ENCODE measurements at places on chromosomes 3 and 15.

DNA sequence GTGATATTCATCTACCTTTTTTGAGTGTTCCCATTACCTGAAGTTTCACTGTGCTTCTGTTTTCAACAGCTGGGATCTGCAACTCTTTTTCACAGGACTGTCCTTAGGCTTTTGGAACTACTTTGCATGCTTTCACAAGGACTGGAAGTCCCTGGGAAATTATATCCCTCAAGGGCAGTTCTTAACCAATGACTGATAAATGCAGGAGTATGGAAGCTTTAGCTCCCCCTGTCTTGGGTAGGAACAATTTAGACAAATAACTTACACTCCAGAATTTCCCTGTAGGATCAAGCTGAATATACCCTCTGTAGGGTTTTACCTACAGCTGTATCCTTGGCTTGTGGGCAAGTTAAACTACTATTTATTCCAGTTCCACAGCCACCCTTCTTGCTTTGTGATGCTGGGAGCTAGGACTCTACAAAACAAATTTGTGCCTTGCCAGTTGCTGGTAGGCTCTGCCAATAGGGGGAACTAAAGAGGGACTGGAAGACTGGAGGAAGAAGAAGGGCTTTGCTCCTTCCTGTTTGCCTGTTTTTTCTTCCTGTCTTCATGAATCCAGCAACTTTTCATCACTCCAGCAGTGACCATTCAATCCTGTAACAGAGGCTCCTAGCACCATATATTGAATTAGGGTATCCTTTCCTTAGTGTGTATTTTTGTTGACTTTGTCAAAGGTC, 6.8 kb upstream of the ZNF280D start:
- DNase-seq: no peak

DNA sequence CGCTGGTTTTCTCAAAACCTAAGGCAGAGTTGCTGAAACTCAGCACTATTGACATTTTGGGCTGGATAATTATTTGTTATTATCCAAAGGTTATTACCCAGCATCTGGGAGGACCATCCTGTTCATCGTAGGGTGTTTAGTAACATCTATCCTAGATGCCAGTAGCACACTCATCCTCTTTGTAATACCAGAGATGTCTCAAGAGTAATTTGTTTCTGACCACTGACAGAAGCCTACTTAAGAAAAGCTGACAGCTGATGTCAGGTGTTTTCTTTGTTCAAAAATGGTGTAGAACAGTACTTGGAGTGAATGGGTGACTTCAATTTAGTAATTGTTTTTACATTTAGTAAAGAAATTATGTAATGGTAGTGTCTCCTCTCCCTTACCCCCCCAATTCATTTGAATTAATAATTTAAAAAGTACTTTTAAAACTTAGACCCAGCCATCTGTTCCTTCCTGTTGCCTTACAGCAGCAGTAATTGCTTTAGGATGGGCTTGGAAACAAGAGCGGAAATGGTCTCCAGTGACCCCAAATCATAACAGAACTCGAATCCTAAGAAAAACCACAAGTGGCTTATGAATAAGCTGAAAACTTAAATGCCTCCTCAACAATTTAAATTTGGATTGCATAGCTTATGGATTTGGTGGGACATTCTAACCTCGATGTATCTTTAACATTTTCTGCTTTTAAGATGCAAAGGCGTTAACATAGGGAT, 105.4 kb downstream of the PTPRG start:
- no peak for DNase-seq

DNA sequence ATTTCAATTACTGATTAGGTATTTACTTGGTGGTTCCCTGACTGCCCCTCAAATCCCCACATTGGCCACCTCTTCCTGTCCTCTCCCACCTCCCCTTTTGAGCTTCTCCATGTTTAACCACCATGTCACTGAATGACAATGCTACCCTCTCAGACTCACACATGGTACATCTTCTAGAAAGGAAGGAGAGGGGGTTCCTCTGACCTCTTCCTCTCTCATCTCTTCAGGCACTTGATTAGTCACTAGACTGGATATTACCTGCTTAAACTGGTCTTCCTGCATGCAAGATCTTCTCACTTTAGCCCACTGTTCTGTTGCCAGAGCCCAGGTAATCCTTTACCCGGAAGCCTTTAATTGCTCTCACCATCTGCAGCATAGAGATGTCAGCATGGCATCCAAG, 64.9 kb downstream of the DIPK2A start:
- DNase-seq: no peak

GRCh38 chr3:59609657-59610348, 560.0 kb upstream of the CFAP20DC start:
- no peak for DNase-seq

DNA sequence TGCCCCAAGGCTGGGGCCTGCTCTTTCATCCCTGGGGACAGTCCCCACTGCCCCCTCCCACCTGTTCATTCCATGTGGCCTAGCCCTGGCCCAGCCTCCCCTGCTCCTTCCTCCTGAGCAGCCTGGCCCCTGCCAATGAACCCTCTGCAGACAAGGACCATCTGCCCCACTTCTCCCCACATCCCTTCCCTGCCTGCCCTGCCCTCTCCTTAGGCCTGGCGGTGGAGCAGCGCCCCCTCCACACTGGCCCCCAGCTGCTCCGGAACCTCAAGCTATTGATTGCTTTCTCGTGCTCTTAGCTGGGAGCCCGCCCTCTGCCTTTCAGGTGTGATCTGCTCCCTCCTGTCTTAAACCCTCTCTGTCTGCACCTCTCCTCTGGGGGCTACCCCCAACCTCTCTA, 8.0 kb downstream of the PLXNA1 start:
- DNase-seq: no peak

DNA sequence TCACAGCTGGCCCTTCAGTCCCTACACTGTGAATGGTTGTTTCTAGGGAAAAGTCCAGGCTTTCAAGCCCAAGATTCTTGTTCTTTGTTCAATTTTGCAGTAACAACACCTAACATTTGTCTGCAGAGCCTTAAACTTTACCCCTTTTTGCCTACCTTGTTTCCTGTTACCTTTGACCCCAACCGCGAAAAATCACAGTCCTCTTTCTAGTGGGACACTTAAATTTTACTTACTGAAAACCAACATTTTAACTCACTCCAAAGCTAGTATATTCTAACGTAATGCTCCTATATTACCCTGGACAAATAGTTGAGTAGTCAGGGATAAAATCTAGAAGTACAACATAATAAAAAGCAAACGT, 649 bp upstream of the PIK3CB start:
- DNase-seq: no peak

DNA sequence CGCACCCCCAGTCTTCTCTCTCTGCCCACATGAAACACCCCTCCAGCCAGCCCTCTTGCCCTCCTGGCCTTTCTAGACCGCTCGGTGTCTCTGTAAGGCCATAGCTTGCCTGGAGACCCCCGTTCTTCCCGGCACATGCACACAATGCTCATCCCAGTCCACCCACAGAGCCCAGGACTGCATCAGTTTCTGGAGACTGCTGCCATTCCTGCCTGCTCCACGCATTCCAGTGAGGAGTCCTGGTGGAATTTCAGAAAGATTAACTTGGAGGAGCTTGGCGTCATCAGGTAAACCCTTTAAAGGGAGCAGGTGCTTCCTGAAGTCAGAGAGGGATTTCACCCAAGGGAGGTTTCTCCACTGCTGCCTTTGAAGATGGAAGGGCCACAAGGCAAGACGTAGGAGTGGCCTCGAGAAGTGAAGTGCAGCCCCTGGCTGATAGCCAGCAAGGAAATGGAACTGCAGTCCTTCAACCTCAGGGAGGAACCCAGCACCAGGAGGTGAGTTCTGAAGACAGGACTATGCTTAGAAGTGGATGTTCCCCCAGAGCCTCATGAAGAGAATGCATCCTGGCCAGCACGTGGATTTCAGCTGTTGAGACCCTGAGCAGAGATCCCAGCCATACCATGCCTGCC, 19.2 kb downstream of the SLC41A3 start:
- no peak for DNase-seq

DNA sequence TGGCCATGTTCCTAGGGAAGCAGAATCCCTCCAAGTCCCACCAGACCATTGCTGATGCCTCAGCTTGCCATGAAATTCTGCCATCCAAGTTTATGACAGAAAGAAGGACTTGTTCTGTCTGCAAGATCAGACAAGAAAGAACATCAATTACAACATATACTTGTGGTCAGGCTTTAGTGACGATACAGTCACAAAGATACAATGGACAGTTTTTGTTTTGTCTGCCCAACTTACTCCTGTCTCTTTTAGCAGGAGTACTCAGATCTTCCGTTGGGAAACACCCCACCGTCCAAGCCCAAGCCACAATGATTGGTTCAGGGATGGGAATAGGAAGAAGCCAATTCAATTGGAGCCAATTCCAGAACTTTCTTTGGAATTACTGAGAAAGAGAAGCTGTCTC, 15.7 kb downstream of the KLHL6 start:
- DNase-seq: no peak

- no peak for DNase-seq
These were observed 19.4 kb upstream of the ADAMTS7 start for GRCh38 chr15:78830514-78831228.

- no peak for DNase-seq
These were observed 189.5 kb downstream of the SPATA16 start for GRCh38 chr3:172951511-172951910.

DNA sequence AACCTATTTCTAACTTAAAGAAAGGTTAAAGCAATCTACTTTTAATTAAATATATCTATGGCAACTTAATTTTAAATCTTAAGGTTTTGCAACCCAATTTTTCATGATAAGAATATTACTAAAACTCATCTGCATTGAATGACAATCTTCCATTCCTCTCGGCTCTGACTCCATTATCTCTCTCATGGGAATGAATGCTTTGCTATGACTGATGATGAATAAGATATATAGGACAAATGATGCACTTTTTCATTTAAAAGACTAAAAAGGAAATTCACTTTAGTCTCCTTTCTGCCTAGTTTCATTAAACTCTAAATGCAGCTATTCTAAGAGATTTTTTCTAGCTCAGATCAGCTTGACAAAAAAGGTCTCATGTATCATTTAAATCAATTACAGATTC, 68.7 kb downstream of the GBE1 start:
- DNase-seq: no peak

DNA sequence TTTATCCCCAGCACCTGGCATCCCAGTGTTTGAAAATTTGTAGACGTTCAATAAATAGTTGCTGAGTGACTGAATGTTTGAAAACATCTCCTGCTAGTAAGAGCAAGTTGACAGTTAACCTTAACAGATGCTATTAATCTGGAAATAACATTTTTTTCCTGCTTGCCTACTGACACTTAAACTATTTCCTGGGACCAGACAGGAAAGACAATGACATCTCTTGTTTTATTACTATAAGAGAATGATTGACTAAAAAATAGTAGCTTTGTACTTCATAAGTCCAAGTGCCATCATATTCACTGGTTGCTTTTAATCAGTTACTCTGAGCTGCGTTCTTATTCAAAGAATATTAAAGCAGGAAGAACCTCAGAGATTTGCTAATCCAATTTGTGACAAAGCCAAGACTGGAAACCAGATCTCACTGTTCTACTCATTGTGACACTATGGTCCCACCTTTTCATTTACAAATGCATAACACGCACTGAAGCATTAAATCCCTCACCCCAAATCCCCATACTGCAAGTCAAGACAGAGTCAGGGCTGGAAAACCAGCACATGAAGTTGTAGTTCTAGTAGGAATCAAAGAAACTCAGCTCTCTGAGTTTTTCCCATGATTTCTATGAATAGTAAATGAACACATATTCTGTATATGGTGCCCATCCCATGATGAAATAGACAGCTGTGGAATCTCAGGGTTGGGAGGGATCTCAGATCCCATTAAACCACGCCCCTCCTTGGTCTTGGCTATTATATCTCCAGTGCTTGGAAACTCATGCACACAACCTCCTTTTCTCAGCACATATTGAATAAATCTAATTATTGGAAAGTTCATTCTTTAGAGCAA, 212.7 kb upstream of the P2RY1 start:
- DNase-seq: no peak

GRCh38 chr3:27208961-27209616, 160.1 kb downstream of the NEK10 start:
- no peak for DNase-seq

DNA sequence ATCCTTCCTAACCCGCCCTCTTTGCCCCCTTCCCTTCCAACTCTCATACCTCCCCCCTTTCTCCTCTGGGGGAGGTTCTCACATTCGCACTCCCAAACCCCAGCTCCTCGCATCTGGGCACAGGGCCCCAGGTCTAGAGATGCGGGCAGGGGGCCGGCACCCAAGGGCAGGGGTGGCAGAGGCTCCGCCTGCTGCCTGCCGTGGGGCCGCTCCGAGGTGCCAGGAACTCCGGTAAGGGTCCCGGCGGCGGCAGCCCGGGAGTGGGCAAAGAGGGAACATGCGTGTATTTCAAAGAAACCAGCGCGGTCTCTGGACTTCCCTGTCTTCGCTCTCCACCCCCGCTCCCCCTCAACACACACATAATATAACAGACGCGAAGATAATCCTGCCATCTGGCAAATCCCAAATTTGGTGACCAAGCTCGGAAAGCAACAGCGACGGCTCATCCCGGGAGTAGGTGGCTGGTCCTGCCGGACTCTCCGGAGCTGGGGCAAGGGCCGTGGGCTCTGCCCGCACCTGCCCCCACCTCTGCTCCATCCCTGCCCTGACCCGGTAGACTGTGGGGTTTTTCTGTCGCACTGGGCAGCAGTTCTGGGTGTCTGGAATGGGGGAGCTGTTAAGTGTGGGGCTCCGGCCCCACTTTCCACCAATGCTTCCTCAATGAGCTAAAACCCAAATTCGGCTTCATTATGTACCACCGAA, 31.0 kb downstream of the NR2F2 start:
- no peak for DNase-seq

- no peak for DNase-seq
These were observed 150.8 kb upstream of the BHLHE40 start for GRCh38 chr3:4828279-4829030.

- no peak for DNase-seq
These were observed 1.1 kb downstream of the ITPR1 start for GRCh38 chr3:4493941-4494894.

DNA sequence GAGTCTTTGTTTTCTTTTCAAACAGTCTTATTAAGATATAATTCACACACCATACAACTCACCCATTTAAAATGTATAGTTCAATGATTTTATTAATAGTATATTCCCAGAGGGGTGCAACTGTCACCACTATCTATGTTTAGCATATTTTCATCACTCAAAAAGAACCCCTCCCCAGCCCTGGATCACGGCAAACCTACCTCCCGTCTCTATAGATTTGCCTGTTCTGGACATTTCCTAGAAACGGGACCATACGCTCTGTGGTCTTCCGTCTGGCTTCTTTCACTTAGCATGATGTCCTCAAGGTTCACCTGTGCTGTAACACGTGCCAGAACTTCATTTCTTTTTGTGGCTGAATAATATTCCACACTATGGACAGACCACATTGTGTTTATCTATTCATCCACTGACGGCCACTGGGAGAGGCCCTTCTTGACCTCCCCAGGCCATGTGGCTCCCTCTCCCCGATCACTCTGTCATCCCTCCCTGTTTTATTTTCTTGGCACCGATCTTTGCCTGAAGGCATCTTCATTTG, 56.4 kb downstream of the IQSEC1 start:
- no peak for DNase-seq
